ENCODE measurements at places on chromosomes 5 and 9. TPM values are rescaled to one million over a fixed set of nuclear protein-coding genes. Genes with fewer than 3 reads are reported as not detected.

Gene ZNF366
- 1.1 TPM for total RNA-seq

Gene ZFP62
- 28.4 TPM for total RNA-seq

Gene MEIKIN
- total RNA-seq = not detected

Gene GRAMD2B
- total RNA-seq = 26.2 TPM

Gene HAVCR1
- total RNA-seq = 0.30 TPM

Gene GADD45G
- 8.3 TPM for total RNA-seq

Gene C7
- total RNA-seq = 48.0 TPM

Gene PCDHA9
- total RNA-seq = 0.30 TPM

Gene PCDHGB4
- 6.1 TPM for total RNA-seq

Gene HSPA9
- 143 TPM for total RNA-seq

Gene FOXD4L5
- total RNA-seq = 0.10 TPM

Gene ACOT12
- 0.10 TPM for total RNA-seq

Gene ADRA1B
- total RNA-seq = 0.79 TPM

Gene HNRNPK
- total RNA-seq = 535 TPM

Gene KCNIP1
- 2.5 TPM for total RNA-seq

Gene C9
- 0.10 TPM for total RNA-seq

Gene PAIP2
- total RNA-seq = 76.0 TPM

Gene ELAVL2
- total RNA-seq = 3.2 TPM
